ENCODE measurements at places on chromosomes 11 and 22.

DNA sequence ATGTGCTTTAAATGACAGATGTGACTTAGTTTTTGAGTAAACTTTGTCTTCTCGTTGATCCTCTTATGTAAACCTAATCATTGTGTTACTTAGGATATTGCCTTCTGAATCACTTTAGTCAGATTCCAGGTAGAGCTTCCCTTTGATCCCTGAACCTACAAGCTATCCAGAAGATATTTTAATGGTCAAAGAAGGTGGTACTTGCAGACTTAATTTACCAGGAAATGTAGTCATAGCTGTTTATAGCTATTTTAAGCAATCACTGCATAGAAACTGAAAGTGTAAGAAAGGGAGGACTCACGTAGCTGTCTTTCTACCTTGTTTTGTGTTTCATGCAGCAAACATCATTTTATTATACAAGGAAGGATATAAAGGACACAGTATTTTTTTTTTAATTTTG is 189.5 kb downstream of the DDX10 start:
- no peak for DNase-seq

DNA sequence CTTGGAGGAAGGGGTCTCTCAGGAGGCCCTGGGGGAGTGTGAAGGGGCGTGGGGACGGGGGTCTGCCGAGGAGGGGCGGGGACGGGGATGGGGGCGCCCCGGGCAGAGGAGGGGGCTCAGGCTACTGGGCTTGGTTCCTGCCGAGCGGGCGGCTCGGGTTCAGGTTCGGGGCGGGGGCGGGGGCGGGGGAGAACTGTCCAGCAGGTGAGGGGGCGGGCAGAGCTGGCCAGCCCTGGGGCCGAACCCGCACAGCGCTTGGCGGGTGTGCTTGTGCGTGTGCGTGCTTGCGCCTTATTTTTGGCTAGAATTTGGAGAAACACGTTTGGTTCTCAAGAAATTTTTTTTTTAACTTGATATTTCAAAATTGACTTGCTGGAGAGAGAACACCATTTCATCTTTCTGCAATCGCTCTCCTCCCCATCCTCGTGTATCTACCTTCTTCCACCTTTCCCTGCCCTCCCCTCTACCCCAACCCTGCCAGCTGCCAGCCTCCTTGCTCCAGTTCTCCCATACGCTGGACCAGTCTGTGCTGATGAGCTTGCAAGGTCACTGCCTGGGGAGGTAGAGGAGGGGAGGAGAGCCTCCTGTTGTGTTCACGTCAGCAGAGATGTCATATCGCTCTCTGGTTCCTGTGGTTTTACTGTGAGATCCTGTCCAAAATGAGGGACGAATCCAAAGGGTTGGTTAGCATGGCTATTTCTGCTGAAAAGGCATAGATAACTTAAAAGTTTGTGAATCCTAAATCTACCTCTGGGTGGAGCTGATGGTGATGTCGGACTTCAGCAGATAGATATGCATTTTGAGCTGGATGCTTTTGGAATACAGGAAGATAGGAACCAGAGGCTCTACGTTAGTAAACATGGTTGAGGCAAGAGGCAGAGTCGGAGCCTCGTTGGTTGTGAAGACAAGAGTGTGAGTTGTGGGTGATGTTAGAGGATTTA is 668 bp downstream of the MADD start:
- DNase-seq, result no peak

DNA sequence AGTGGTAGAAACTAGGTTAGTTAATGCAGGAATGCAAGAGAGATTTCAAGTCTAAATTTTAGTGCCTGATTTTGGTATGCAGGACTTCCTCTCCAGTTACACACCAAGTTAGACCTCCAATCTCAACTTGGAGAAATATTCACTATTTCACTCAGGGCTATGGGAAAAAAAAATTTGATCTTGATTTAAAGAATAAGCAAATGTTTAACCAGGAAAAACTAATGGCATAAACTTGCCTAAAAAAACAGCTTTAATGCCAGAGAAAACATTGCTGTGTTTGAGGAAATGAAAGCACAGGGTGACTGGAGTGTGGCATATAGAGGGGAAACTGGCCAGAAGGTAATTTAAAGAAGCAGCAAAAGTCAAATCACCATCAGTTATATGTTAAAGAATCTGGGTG is 575.4 kb upstream of the LRRC4C start:
- DNase-seq, result no peak

DNA sequence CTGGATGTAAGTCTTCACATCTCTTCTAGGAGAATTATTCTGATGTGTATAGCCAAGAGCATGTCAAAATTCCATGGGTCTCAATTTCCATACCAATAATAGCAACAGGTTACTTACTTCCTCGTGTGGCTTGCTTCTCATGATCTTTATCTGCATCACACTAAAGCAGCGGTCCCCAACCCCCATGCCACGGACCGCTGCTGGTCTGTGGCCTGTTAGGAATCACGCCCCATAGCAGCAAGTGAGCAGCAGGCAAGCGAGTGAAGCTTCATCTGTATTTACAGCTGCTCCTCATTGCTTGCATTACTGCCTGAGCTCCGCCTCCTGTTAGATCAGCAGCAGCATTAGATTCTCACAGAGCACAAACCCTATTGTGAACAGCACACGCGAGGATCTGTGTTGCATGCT is 28.9 kb upstream of the SLC25A1 start:
- no peak for DNase-seq

All from stimulated activated CD4-positive, alpha-beta T cell treated with anti-CD3 and anti-CD28 coated beads, TNF-alpha, amount 100 ng/mL, for 4 hours (primary cell).